ENCODE measurements at places on chromosomes 1 and 21. TPM values are rescaled to one million over a fixed set of nuclear protein-coding genes. Genes with fewer than 3 reads are reported as not detected.
A peak's percentile ranks its signal among the peaks of the same experiment; 100 is the strongest.

GRCh38 chr1:16013220-16013907 lies 4.5 kb downstream of the HSPB7 start:
- peak; percentile 63 for DNase-seq

GRCh38 chr1:33425900-33426299 lies 5.0 kb downstream of the PHC2 start:
- no peak for DNase-seq

- no peak for DNase-seq
Measured at GRCh38 chr1:218851586-218851985, 322.1 kb upstream of the LYPLAL1 start.

GRCh38 chr1:236176337-236177336 lies 34.3 kb downstream of the GPR137B start:
- no peak for DNase-seq

DNA sequence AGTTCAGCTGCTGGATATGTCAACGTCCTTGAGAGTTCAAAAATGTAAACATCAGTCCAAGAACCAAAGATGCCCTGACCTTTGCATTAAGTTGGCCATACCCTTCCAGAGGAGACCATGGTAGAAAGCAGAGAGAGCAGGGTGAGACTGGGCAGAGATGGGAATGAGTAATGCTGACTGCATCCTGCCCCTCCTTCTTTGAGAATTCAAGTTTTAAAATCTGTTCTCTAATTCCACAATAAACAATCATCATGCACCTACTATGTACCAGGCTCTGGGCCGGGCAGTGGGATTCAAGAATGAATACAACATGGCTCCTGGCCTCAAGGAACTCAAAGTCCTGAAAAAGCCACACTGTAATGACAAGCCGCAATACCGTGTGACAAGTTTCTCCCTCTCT lies 3.9 kb upstream of the HAO2 start:
- no peak for DNase-seq

Gene MAP1LC3C
- total RNA-seq = 4.5 TPM

DNA sequence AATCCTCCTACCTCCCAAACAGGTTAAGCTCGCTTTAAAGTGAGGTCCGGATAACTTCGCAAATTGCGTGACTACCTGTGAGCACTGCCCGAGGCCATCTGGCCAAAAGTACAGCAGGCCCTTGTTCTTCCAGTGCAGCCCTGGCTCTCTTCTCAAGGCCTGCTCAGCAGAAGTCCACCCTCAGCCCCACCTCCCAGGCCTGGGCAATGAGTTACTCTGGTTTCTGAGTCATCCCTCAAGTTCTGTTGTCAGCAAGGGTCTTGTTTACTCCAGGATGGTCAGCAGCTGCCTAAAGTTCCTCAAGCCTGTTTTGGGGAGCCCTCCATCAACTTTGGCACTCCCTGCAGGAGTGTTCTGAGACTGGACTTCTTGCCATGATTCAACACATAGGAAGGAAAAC lies 101.7 kb downstream of the BCAR3 start:
- no peak for DNase-seq

DNA sequence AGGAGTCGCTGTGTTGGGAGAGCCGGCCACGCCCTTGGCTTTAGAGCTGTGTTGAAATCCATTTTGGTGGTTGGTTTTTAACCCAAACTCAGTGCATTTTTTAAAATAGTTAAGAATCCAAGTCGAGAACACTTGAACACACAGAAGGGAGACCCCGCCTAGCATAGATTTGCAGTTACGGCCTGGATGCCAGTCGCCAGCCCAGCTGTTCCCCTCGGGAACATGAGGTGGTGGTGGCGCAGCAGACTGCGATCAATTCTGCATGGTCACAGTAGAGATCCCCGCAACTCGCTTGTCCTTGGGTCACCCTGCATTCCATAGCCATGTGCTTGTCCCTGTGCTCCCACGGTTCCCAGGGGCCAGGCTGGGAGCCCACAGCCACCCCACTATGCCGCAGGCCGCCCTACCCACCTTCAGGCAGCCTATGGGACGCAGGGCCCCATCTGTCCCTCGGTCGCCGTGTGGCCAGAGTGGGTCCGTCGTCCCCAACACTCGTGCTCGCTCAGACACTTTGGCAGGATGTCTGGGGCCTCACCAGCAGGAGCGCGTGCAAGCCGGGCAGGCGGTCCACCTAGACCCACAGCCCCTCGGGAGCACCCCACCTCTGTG lies 4.7 kb downstream of the C1orf35 start:
- no peak for DNase-seq

GRCh38 chr1:211610779-211611556 lies 32.0 kb upstream of the SLC30A1 start:
- DNase-seq = no peak

- DNase-seq = no peak
Measured at GRCh38 chr21:46017148-46017547, 35.6 kb downstream of the COL6A1 start.

GRCh38 chr1:94636624-94637023 lies 95.1 kb upstream of the F3 start:
- DNase-seq = no peak

Gene MSH4
- total RNA-seq = not detected

Gene HPDL
- 8.6 TPM for total RNA-seq

- no peak for DNase-seq
Measured at GRCh38 chr1:196856053-196856452, 31.8 kb upstream of the CFHR4 start.

DNA sequence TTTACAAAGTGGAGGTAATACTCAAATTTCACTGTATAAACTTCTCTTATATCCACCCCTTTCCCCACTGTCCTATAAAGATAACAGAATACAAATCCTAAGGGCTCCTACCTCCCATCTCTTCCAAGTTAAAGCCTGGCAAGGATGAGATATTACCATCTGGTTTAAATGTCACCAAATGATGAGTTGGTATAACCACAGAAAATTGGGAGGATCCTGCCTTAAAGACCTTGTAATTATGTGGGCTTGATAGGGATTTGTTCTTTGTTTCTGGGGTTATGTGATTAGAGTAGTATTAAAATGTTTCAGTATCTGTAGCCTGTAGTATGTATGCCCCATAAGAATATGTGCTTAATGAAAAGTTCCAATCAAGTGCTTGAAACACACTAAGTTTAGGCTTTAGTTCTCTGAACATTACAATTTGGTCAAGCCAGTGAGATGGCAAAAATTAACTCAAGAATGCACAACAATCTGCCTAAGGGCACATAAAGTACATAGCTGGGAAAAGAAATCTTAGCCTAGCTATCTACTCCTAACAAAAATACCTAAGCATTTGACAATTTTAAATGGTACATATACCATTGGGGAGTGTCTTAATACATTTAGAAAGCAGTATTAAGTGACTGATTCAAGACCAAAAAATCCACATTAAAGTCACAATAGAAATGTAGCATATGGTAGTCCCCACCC lies 14.0 kb downstream of the KDM5B start:
- DNase-seq = no peak

GRCh38 chr1:156657741-156658319 lies 15.9 kb downstream of the BCAN start:
- no peak for DNase-seq

DNA sequence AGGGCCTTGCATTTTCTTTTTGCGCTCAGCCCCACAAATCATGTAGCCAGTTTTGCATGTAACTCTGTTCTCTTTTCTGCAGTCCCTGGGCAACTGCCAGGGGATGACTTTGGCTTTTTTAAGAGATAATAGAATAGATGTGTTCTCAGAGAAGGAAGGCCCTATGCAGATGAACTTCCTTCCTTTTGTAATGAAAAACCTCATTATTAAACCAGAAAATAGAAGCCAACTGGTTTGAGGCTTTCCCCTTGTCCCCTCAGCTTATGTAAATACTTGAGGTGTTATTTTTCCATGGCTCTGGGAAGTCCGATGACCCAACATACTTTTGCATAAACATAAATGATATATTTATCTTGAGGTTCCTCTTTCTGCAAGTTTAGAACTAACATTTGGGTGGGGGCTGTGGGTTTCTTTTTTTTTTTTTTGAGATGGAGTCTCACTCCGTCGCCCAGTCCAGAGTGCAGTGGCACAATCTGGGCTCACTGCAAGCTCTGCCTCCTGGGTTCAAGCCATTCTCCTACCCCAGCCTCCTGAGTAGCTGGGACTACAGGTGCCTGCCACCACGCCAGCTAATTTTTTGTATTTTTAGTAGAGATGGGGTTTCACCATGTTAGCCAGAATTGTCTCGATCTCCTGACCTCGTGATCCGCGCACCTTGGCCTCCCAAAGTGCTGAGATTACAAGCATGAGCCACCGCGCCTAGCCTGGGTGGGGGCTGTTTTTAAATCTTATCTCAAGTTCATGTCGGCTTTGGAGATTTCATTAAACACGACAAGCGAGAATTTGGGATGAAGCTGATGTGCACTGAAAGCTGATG lies 14.4 kb upstream of the FCRL5 start:
- peak; percentile 61 for DNase-seq

- no peak for DNase-seq
Measured at GRCh38 chr21:41840880-41841279, 38.3 kb downstream of the PRDM15 start.

GRCh38 chr1:32759521-32759981 lies 57.0 kb upstream of the SYNC start:
- DNase-seq = peak; percentile 82

DNA sequence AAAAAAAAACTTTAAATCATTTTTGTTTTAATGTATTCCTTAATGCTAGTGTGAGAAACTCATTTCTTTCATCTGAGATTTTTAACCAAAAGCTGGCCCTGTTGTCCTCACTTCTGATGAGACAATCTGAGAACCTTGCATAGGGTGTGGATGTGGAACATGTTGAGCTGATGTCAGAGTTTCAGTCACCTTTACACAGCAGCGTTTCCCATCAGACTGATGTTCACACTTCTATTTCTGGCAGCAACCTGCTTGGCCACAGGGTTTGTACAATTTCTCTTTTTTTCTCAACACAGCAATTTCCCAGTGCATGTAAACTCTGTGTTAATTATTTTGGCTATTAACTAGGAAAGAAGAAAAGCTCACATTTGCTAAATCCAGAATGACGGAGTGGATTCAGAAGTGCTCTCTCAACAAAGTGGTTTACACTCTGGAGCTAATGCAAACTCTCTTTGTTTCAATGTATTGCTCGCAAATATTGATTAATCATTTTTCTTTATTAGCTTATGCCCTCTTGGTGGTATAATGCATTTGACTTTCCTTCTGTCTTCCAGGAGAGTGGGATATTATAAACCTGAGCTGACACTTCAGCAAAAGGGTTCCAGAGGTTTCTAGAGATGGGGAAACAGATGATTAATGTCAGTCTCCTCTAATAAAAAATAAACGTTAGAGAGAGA lies 70.5 kb upstream of the HSPA13 start:
- no peak for DNase-seq

DNA sequence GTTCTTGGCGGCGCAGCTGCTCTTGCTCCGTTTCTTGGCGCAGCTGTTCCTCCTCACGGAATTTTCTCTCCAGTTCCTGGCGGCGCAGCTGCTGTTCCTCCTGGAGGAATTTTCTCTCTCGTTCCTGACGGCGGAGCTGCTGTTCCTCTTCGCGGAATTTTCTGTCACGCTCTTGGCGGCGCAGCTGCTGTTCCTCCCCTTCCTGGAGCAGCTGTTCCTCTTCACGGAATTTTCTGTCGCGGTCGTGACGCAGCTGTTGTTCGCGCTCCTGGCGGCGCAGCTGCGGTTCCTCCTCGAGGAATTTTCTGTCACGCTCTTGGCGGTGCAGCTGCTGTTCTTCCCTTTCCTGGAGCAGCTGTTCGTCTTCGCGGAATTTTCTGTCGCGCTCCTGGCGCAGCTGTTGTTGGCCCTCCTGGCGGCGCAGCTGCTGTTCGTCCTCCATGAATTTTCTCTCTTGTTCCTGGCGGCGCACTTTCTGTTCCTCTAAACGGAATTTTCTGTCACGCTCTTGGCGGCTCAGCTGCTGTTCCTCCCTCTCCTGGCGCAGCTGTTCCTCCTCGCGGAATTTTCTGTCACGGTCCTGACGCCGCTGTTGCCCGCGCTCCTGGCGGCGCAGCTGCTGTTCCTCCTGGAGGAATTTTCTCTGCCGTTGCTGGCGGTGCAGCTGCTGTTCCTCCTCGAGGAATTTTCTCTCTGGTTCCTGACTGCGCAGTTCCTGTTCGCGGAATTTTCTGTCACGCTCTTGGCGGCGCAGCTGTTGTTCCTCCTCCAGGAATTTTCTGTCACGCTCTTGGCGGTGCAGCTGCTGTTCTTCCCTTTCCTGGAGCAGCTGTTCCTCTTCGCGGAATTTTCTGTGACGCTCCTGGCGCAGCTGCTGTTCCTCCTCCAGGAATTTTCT lies 7.0 kb downstream of the TCHH start:
- DNase-seq = no peak

DNA sequence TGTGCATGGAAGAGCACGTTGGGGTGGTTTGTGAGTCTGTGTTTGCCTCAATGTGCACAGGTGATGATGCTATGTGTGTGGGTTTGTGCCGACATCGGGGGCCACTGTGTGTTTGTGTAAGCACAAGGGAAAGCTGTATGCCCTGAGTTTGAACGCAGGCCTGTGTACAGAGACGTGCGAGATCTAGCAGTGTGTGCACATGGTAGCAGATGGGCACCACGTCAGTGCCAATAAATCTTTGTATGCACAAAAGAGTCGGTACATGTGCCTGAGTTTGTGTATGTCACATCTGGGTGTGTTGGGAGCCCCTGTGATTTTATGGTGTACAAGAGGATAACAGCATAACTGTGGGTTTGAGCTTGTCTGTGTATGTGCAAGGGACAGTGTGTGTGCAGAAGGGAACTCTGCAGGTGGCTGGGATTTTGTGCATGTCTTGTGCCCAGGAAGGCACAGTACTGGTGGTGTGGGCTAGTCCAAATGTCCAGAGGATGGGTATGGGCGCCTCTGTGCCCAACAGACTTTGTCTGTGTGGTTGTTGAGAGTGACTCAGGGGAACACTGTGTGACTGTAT lies 32.0 kb upstream of the WASF2 start:
- no peak for DNase-seq

Gene OR2T29
- total RNA-seq = not detected

DNA sequence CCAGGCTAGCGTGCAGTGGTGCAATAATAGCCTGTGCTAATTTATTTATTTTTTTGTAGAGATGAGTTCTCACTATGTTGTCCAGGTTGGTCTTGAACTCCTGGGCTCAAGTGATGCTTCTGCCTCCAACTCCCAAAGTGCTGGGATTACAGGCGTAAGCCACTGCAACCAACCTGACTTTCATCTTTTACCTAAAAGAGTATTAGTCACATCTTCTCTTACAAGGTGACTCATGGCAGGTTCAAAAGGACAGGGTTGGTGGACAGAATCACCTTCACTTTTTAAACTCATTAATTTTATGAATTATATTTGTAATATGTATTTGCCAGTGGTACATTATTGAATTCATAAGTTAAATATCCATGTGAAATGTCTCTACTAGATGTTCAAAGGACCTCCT lies 18.1 kb downstream of the JAM2 start:
- DNase-seq = no peak
